AG08395 (cell line): ENCODE measurements at places on chromosomes 4 and X.
A peak's percentile ranks its signal among the peaks of the same experiment; 100 is the strongest.

- DNase-seq, result peak; percentile 65
Measured at GRCh38 chr4:2934077-2934812, 29.0 kb downstream of the NOP14 start.

- no peak for DNase-seq
Measured at GRCh38 chr4:4427121-4427870, 40.4 kb downstream of the NSG1 start.

DNA sequence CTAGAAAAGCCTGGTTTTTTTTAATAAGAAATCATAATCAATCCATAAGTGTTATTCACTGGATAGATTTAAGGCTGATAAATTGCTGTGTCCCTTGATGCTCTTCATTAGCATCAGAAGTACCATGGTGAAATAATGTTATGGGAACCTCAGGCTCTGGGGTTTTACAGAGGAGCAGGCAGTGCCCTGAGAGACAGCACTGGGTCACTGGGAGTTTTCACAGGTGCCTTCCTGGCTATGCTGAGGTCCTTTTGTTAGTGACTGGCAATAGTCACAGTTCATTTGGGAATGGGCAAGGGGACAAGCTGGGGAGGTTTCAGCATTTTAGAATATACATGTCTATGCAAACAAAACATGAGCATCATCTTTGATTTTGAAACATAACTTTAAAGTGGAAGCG, 38.6 kb downstream of the ANK2 start:
- no peak for DNase-seq

GRCh38 chrX:154549766-154550165, 2.3 kb downstream of the IKBKG start:
- no peak for DNase-seq

GRCh38 chrX:17521871-17522693, 147.1 kb downstream of the NHS start:
- peak; percentile 50 for DNase-seq

- peak; percentile 32 for DNase-seq
Measured at GRCh38 chrX:18354369-18355223, at the start of gene SCML2. TSS of gene SCML2 (minus strand) at chrX:18354688. CDS start at chrX:18334071, 20,617 bp downstream.

DNA sequence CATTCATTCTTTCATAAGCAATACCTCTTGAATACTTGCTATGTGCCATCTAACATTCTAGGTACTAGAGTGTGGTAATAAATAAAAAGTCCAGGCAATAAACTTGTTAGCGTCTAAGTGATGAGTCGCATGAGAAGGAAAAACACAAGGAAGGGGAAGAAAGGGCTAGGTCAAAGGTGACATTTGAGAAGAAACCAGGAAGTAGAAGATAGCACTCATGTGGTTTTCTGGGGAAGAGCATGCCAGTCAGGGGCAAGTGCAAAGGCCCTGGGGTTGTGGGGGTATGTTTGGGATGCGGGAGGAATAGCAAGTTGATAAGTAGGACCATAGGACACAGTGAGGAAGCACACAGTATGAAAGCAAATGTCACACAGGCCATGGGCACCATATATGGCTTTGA, 157.0 kb downstream of the TSPAN5 start:
- DNase-seq, result no peak

DNA sequence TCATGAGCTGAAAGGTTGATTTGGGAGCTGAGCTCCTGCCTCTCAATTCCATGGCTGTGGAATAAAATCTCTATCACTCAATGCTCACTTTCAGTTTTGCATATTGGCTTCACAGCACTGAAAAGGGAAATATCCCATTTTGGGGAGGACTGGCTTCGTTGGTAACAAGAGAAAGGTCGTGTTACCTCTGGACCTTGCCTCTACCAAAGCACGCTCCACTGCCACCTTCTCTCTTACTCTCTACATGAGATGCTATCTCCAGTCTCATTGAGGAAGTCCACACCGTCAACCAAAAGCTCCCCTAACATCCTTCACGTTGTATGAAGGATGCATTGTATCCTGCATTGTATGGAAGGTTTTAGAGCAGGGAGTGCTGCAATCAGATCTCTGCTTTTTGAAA, 195.0 kb upstream of the LDB2 start:
- no peak for DNase-seq

DNA sequence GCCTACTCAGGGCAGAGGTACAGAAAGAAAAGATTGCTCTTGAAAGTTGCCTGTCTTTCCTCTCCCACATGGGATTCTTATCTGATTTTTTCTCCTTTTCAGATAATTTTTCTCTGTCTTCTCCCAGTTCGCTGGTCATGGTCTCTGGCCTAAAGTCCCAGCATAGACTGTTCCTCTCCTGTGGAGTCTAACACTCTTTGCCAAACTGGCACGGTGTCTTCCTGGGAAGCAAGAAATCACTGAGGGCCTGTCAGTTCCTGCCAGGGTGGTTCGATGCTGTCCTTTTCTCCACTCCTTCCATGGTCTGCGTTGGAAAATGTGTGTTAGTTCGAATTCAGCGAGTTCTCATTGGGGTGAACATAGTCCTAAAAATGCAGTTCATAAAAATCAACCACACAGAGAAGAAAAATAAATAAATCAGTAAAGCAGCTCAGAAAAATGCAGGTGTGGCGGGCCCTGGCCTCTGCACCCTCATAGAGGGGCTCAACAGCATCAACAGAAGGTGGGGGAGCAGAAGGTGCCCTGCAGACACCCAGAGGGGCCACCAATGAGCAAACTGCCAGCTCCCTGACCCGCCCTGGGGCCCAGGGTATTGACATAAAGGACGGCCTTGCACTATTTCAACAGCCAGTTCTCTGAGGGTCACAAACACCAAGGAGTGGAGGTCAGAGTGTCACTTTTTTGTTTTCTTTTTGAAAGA, 2.1 kb downstream of the RGN start:
- no peak for DNase-seq

DNA sequence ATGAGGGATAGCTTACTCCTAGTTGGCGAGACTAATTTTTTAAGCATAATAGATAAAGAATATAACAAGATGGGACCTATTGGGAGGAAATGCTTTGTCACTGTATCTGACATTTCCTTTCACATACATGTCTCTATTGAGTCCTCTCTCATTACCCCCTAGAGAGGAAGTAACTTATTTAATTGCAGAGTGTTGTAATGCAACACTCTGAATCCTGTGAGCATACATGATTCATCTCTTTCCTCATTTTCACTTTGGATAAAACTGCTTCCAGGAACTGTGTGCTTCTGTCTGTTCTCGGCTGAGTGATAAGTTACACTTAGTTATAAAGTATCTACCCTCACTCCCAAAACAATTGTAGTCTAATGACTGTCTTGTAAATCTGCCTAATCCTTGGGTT, 266.1 kb upstream of the ANXA10 start:
- no peak for DNase-seq
